Kasumi-1 (cell line): ENCODE measurements at places on chromosomes 16 and 17.

DNA sequence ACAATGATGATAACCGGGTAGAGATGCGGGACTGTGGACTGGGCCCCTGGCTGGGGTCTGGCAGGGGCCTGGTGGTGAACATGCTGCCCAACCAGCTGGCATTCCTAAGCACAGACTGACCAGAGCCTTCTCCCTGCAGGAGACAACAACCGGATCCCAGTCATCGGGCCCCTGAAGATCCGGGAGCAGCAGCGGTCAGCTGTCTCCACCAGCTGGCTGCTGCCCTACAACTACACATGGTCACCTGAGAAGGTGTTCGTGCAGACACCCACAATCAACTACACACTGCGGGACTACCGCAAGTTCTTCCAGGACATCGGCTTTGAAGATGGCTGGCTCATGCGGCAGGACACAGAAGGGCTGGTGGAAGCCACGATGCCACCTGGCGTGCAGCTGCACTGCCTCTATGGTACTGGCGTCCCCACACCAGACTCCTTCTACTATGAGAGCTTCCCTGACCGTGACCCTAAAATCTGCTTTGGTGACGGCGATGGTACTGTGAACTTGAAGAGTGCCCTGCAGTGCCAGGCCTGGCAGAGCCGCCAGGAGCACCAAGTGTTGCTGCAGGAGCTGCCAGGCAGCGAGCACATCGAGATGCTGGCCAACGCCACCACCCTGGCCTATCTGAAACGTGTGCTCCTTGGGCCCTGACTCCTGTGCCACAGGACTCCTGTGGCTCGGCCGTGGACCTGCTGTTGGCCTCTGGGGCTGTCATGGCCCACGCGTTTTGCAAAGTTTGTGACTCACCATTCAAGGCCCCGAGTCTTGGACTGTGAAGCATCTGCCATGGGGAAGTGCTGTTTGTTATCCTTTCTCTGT lies 5.1 kb upstream of the SLC7A6 start:
- no peak for DNase-seq

DNA sequence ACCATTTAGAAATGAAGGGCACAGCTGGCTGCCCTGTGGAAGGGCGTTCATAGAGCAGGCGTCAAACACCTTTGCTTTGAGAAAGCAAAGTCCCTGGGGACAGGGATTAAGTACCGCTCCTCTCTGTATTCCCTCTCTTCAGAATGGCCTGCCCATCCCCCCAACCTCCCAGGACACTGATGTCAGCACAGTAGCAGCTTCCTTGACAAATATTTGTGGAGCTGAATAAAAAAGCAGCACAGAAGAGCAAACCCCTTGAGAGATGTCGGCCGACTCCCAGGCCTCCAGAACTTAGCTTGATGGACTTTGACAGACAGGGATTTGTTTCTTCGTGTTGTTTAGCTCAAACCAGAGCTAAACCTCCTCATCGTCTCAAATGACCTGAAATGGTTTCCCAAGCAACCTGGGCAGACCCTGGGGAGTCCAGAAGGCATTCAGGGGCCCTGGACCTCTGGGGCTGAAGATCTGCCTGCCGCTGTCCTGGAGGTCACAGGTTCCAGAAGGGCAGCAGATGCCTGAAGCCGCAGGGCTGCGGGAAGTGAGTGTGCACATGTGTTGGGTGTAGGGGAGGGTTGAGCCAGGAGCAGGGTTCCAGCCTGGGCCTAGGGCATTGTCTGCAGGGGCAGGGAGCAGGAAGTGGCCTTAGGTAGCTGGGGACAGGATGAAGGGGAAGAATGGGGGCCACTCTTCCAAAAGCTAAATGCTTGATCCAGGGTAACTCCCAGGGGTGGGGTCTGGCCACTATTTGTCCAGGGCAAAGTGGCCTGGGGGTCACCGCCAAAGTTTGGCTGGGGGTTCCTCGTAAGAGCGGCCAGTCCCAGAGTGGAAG lies 42.3 kb upstream of the NKD1 start:
- DNase-seq = no peak

GRCh38 chr16:46715769-46716305 lies 26.4 kb downstream of the ORC6 start:
- no peak for DNase-seq

DNA sequence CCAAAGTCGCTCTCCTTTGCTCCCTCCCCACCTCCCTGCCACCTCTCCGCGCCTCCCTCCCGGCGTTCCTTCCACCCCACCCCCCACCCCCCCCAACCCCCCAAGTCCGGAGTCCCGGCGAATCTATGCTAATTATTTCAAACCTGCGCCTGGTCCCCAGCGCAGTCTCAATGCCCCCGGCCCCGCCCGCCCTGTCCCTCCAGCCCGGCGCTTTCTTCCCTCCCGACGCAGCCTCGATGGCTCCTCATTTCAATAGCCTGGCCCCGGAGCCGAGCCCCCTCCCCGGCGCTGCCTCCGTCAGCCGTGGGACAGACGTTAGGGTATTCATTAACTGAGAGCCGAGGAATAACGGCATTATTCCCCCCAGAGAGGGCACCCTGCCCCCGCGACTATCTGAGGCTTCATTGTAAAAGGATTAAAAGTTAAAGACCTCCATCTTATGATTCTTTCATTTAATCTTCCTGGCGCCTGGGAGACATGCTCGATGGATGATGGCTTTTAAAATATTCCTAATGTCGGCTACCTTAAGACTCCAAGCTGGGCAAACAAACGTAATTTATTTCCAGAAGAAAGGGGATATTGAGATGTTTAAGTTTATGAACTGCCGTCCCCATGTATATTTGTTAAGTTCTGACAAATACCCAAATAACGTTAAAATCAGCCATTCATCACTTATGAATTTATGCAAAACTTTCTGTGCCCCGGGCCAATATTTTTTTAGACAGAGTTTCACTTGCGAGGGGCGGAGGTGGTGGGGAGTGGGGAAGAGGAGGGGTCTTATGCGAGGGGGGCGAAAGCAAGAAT lies 3.4 kb downstream of the NOG start:
- DNase-seq = no peak

- DNase-seq = no peak
These were observed 2.9 kb upstream of the CD7 start for GRCh38 chr17:82320140-82320840.

DNA sequence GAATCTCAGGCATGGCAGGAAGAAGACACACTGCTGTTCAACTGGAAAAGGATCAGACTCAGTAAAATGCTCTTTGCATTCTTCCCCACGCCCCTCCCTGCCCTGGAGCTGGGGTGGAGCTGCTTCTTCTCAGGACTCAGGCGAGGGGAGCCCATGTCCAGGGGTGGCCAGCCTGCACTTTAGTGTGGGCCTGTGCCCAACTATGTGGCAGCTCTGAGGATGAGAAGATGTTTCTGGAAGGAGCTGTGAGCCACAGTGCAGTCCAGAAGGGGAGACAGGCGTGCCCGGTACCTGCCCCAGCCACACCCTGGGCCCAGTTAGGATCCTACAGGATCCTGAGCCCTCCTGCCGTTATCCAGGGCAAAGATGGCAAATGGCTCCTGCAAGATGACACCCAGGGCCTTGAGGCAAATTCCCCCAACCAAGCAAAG lies 120.3 kb downstream of the ANKRD11 start:
- no peak for DNase-seq
